NCI-H2227 treated with DMSO at 0.1 percent for 48 hours (cell line): ENCODE measurements at places on chromosomes 3 and 15.
A peak's percentile ranks its signal among the peaks of the same experiment; 100 is the strongest.

DNA sequence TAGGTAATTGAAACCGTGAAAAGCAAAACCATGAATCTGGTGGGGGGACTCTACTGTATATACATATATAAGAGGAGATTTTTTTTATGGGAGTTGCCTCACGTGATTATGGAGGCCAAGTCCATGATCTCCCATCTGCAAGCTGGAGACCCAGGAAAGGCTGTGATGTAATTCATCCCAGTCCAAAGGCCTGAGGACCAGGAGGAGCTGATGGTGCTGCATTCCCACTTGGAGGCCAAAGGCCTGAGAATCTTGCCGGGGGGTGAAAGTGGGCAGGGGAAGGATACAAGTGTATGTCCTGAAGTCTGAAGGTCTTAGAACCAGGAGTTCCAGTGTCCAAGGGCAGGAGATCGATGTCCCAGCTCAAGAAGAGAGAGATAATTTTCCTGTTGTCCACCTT is 37.1 kb upstream of the CEMIP start:
- no peak for DNase-seq

DNA sequence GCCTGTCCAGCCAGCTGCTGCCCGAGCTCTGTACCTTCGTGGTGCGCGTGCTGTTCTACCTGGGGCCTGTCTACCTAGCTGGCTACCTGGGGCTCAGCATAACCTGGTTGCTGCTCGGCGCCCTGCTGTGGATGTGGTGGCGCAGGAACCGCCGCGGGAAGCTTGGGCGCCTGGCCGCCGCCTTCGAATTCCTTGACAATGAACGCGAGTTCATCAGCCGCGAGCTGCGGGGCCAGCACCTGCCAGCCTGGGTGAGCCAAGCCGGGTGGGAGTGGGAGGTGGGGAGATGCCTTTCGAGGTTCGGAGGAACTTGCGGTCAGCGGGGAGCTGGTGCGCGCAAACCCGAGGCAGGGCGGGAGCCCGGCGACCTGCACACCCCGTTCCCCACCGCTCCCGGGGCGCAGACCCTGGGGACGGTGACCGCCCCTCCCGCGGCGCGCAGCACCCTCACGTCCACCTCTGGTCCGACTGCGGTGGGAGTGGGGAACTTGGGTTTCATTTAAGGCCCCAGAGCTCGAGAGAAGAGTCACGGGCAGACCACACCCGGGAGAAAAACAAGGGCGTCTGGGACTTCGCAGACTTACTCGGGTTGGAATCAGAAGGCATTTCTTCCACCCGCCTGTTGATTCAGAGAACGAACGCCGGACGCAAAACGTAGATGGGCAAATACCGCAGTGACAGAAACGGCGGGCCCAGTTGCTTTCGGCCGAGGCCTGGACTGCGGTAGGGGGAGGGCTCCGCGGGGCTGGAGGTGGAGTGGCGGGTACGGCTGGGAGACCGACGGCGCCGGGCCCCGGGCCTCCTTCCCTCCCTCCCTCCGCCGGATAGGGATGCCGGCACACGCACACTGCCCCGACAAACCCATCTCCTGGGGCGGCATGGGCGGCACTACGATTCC is 708 bp downstream of the ESYT3 start:
- no peak for DNase-seq

DNA sequence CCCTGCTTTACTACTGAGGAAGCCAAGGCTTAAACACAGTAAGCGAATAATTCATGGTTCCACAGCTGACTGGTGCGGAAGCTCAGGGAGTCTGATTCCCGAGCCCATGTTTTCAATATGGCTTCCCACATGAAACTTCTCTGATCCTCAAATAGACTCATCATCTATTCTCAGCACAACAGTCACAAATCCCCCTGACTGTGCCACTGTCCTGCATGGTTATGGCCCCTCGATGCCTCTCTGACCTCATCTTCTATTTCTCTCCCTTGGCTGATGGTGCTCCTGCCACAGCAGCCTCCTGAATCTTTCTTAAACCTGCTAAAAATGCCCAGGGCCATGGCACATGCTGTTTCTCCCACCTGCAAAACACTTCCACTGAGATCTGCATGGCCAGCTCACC is 43.2 kb downstream of the SRGAP3 start:
- no peak for DNase-seq

DNA sequence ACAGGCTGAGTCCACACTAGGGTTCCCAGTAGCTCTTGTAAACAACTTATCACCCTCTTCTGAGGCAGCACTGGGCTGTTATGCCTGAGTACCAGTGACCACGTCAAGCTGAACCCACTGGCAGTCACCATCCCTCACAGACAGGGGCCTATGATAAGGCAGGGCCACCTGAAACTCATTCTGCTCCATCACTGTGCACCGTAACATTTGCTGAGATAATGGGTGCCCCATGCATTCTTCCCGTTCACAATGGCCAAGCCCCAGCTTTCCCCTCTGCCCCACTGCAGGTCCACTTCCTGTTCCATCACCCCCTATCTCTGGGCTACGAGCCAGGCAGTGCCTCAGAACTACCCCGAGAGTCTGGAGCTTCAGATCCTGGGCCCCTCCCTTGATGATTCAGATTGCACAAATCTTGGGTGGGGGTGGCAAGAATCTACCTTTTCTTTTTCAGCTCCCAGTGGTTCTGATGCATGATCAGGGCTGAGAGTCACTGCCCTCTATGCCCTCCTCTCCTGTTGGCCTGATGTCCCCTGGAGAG is 158.0 kb downstream of the RAB11A start:
- DNase-seq, result no peak

DNA sequence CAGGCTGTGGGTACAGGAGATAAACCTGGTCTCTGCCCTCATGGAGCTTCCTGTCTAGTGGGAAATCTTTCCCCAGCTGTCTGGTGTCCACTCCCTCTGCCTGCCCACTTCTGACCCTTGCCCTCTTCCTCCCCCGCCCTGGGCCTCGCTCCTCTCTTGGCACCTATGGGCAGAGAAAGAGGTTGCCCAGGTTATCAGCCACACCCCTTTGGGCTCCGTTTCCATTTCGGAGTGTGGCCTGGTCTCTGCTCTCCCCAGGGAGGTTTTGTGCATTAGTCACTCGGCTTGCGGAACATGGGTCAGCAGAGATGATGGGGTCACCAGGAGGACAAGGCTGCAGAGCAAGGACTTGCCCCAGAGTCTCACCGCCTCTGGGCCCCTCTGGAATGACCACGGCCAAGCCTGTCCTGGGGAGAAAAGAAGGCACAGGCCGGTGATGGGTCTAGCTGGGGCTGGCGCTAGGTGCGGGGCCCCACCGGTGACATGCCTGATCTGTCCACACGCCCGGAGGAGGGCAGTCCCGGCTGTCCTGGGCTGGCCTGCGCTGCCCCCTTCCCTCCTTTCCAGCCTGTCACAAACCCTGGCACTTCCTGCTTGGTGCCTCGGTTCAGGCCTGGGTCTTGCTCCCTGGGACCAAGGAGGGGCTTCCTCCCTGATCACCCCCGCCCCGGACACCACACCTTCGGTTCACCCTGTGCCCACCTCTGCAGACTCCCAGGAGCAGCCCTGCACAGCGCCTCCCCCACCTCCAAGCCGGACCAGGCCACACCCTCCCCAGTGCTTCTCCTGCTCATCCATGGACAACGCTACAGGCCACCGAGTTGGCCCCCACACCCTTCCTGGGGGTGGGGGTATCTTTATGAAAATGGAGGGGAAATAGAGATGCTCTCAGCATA is 35.6 kb upstream of the MUC4 start:
- no peak for DNase-seq

- no peak for DNase-seq
These were observed 6.8 kb upstream of the ADAMTS17 start for GRCh38 chr15:100348578-100348977.

DNA sequence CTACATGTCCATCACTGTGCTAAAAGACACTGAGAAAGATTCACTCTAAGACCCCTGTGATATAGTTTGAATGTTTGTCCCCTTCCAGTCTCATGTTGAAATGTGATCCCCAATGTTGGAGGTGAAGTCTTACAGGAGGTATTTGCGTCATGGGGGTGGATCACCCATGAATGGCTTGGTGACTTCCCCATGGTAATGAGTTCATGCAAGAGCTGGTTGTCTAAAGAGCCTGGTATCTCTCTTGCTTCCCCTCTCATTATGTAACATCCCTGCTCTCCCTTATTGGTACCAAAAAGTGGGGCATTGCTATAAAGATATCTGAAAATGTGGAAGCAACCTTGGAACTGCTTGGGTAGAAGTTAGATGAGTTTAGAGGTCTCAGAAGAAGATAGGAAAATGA is 32.2 kb upstream of the FAM174B start:
- DNase-seq, result no peak

- DNase-seq, result peak; percentile 70
These were observed 134.8 kb upstream of the ANKRD28 start for GRCh38 chr3:15932348-15933300.
